ENCODE measurements at places on chromosomes 5 and 9.

DNA sequence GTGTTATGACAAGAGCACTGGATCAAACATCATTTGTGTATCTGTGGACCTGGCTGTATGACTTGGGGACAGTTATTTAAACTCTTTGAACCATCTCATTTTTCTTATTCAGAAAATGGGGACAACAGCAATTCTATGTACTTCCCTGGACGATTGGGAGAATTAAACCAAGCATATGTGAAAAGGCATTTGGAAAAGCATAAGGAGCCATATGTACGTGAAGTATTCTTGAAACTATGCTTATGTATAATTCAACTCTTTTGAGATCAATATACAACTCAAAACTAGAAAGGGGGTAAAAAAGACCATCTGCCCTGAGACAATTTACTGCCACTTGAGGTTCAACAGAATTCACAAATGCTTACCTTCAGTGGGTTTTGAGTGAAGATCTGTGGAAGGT lies 75.5 kb downstream of the NLN start:
- DNase-seq, result no peak

- DNase-seq, result no peak
Measured at GRCh38 chr5:76495870-76496269, 92.8 kb downstream of the IQGAP2 start.

- DNase-seq, result no peak
Measured at GRCh38 chr9:81776390-81776789, 87.0 kb upstream of the TLE1 start.

DNA sequence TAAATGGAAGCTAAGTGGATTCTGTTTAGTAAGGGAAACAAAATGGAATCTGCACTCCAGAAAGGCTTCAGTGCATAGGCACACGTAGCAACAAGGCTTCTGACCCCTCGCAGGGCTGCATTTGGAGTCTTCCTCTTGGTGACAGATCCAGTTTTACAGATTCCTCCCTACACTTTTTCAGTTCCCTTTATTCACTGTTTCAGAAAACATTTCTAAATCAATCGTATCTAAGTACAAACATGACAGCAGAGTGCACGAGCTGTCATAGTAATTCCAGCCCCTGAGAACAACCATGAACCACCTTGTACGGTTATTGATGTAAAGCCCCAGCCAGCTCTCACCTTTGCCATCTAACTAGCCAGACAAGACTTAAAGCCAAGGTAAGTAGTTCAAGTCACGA lies 491.6 kb downstream of the SEMA5A start:
- DNase-seq, result no peak

DNA sequence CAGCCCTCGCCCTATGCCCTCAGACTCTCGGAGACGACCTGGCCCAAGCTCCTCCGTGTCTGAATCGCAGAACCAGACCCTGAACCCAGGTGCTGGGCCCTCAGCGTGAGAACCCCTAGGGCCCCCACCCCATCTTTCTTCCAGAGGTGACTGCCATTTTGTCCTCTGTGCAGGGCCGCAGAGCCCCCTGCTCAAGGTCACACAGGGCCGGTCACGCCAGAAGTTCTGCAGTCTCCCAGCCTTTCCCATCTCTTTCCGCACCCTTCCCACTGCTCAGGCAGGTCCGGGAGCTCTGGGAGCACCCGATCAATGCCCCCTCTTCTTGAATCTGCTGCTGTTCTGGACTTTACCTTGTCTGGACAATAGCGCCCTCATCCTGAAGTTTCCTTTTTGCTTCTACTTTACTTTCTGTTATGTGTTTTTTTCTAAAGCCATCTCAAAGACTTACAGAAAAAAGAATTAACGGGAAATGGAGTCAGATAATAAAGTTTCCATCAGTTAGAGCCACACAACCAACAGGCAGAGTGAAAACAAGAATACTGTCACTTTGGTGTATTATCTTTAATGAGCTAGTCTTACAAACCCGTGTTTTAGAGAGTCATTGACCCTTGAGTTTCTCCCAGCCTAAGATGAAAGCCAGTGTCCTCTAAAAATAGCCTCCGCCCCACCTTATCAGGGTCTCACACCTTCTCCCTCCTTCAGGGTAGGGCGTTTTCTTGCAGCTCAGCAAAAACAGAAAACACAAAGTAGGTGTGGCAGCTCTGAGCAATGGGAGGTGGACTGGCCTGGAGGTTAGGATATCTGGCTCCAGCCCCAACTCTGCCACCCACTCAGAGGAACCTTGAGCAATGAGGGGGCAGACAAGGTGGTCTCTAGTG lies 1.8 kb downstream of the TMOD1 start:
- DNase-seq, result no peak

DNA sequence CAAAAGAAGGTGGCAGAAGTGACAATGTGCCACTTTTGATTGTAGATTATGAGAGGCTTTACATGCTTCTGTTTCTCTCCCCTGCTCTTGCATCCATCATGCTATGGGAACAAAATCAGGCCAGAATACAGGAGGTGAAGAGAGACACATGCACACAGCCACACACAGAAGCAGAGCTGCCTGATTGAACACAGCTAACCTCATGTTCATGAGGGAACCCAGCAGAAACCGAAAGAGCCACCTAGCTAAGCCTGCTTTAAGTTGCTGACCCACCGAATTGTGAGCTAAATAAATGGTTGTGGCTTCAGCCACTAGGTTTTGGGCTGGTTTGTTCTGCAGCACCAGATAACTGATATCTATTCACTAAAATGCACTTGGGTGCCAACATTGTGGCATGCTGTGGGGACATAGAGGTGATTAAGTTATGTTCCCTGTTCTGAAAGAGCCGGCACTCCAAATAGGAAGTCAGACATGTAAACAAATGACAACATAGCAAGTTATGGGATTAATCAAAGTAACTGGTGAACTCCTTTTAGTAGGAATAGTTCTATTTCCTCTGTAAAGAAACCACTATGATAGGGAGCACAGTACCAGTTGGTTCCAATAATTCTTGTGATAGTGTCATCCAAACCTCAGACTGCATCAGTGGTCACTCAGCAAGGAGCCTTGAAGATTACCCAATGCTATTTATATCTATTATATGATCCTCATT lies 93.6 kb upstream of the TNC start:
- DNase-seq, result peak; percentile 89

DNA sequence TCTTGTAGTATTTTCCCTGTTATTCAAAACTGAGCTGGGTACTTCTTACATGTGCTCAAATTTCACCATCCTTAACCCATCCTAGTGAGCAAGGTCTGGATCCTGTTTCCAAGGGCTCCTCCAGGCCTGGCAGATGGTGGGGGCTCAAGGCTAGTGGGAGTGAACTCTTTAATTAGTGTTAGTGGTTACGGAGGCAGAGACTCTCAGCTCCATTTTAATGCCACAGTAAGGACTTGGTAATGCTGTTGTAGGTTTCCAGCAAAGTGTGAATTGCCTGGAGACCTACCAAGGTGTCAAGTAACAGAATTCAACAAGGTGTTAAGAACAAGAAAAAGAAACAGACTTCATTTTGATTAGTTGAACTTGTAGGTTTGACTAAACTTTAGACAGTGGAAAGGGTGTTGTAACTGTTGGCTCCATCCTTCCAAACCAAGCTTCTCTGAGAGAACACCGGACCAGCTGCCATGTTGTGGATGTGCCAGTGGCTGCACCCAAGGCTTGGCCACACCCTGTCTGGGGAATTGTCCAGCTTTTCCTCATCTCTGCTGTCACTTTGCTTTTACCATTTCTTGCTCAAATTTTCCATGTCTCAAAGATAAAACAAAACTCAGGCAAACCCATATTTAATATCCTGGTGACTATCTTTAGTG lies 98.7 kb downstream of the ADCY2 start:
- DNase-seq, result no peak

DNA sequence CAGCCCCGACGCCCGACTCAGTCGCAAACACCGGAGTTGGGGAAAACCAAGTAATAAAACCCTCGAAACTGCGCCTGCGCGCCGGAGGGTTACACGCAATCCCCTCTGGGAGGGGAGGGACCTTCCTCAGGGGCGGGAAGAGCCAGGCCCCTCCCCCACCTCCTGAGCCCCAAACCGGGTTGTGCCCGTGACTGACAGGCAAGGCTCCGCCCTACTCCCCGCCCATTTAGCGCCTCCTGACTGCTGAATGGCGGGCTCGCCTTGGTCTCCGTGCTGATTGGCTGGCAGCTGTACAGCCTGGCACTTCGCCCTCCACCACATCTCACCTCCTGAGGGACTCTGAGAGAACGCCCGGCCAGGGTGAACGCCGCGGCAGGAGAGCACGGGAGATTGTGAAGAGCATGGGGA lies at the start of gene PRDM9:
Gene PRDM9 (plus strand): TSS at position 332 of the 408 bp plus-strand sequence. CDS start 1,425 bp downstream, outside the sequence.
- no peak for DNase-seq
